ENCODE measurements at places on chromosomes 5 and 9. TPM values are rescaled to one million over a fixed set of nuclear protein-coding genes. Genes with fewer than 3 reads are reported as not detected.

The ABO gene
- 2.3 TPM for total RNA-seq

The DBH gene
- total RNA-seq = not detected

The INSL6 gene
- total RNA-seq = not detected

The KIF12 gene
- total RNA-seq = not detected

The LEAP2 gene
- 1.9 TPM for total RNA-seq

The ANKRD55 gene
- 0.27 TPM for total RNA-seq

The ADGRD2 gene
- total RNA-seq = not detected

The PCDHAC2 gene
- 0.36 TPM for total RNA-seq

The RABL6 gene
- 64.1 TPM for total RNA-seq

The IL17B gene
- total RNA-seq = not detected

The FST gene
- 2.0 TPM for total RNA-seq

The KIF4B gene
- total RNA-seq = not detected

The ADAMTSL2 gene
- 6.0 TPM for total RNA-seq

The ARID3C gene
- not detected for total RNA-seq

All from left ventricle myocardium inferior (tissue), 1 donor.